ENCODE measurements at places on chromosomes 11 and 22.

GRCh38 chr22:20523086-20523983 is 15.9 kb downstream of the MED15 start:
- DNase-seq = no peak

- no peak for DNase-seq
These were observed 6.7 kb downstream of the IL18 start for GRCh38 chr11:112156956-112157766.

- DNase-seq = no peak
These were observed 7.3 kb downstream of the PAX6 start for GRCh38 chr11:31803813-31804311.

DNA sequence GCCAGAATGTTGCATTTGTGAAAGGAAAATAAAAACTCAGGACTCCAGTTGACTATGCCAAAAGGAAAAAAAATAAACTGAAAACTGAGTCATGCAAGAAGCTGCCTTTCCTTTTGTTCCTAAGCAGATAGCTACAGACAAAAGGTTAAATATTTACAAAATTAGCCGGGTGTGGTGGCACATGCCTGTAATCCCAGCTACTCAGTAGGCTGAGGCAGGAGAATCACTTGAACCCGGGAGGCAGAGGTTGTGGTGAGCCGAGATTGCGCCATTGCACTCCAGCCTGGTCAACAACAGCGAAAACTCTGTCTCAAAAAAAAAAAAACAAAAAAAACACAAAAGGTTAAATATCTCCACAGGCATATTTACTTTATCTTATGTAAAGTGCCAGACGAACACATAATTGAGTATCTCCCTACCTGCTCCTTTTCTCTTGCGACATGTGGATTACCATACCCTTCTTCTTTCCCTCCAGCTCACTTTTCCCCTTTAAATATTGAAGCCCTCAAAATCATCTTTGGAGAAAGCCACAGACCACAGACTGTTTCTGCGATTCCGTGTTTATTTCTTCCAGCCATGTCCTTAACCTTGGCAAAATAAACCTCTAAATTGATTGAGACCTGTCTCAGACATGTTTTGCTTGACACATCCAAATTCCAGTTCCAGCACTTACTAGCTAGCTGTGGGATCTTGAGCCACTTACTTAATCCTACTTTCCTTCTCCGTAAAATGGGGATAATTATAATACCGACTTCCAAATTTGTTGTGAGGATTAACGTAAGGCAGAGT is 2.3 kb upstream of the SMPD1 start:
- no peak for DNase-seq

DNA sequence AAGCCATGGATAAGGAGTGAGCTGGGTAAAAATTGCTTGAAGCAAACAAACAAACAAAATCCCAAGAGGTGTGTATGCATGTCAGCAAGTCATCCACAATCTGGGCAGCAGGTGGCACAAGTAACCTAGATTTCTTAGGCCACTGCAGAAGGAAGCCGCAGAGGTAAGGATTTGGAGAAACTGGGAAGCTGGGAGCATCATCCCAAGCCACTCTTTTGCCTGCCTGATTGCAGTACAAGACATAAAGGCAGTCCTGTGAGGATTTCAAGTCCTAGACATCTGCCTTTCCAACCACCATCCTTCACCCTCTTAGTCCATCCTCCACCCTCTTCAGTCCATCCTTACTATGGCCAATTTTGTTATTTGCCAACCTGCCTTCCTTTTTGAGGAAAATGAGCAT is 67.2 kb upstream of the BMAL1 start:
- DNase-seq = peak; percentile 18

- DNase-seq = no peak
These were observed 14.3 kb downstream of the PDGFB start for GRCh38 chr22:39230261-39231196.

GRCh38 chr22:23037429-23038333 is 32.6 kb upstream of the GNAZ start:
- DNase-seq = no peak

GRCh38 chr11:14308114-14308896 is 50.7 kb downstream of the RRAS2 start:
- DNase-seq = no peak

DNA sequence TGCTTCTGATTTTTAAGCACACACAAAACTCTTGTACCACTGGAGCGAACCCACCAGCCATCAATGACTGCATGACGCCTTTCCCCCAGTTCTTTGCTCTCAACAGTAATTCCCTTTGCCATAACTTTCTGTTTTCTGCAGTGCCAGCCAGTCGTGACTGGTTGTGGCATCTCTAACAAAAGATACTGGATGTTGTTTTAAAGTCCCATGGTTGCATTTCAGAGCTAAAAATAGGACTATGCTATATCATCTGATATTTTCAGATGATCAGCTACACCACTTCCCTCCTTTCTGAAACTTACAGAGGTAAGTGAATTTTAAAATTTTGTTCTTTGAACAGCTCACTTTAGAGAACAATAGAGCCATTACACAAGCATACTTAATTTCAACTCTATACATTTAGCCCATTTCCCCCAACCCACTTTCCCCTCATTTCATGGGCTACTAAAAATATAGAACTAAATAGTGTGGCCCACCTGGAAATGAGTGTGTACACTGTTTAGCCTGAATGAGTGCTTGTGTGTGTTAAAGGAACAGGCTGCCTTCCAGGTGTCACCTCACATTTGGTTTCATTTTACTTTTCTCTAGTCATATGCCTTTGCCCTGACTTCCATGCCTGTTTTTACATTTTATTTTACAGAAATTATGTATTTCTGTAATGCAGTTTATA is 136.9 kb upstream of the ZC3H12C start:
- DNase-seq = no peak

- DNase-seq = no peak
These were observed 168.9 kb upstream of the TBCEL start for GRCh38 chr11:120854988-120855387.

GRCh38 chr11:27191639-27192038 is 151.0 kb downstream of the BBOX1 start:
- no peak for DNase-seq

DNA sequence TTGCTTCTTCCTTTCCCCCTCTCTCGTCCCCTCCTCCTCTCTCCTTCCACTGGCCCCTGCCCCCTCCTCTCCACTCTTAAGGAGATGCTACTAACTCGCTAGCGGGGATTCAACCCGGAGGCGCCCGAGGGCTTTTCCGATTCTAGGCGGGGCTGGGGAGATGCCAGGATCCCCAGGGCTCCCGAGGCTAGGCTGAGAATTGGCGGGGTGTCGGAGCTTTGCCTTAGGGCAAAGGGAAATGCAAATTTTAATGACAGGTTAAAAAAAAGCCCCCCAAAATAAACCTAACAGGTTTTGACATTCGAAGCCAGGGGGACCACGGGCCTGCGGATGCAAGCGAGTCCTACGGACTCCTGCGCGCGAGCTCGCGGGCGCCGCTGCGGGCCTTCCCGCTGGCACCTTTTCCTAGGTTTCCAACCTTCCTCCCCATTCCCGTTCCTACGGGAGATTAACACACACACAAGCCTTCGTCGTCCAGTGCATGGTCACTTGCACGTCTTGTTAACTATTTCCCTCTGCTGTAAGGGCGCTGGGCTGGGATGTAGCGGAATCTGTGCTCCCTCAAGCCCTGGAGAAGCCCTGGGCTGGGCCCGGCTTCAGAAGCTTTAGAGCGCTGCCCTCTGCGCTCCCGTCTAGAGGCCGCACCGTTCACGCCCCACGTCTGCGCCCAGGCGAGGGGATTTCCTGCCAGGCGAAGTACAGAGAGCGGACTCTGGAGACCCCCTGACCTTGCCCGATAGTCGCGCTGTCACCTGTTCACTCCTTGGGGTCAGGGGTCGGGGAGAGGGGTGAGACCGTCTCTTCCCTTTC is 729 bp upstream of the ALX4 start:
- DNase-seq = no peak

GRCh38 chr22:37407856-37408255 is 19.4 kb downstream of the ELFN2 start:
- DNase-seq = no peak

- no peak for DNase-seq
These were observed 31.3 kb upstream of the LRRC55 start for GRCh38 chr11:57150454-57150917.

GRCh38 chr11:119699227-119699626 is 29.8 kb downstream of the NECTIN1 start:
- DNase-seq = no peak

DNA sequence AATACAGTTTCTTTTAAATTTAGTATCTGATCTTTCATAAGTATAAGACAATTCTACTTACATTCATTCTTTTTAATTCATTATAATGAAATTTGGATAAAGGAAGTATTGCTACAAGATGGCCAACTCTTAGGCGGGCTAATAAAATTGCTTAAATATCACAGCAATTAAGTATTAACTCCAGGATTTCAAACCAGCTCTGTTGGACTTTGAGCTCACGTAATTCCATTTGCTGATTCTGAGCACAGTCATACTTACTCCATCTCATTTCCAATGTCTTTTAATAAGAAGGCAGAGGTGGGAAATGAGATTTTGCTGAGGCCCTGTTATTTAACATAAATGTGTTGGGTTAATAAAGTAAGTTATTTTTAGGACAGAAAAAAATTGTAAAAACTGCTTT is 748.1 kb downstream of the KCNA4 start:
- DNase-seq = no peak

DNA sequence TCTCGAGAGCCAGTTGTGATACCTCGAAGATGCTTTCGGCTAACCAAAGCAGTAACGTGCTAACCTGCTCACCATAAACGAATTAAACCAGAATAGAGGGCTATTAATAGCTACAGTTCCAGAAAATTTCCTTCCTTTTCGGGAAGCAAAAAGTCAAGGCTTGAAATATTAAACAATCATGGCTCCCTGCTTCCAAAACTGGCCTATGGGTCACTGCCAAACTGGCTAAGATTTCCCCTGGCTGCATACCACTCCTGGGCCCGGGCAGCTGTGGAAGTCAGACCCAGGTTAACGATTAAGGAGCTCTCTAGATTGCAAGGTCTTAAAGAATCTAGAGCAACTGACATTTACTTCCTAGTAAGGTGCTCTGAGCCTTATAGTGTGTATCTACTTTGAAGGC is 1.7 kb downstream of the AMOTL1 start:
- DNase-seq = no peak

GRCh38 chr11:132712466-132712865 is 819.8 kb downstream of the OPCML start:
- no peak for DNase-seq

DNA sequence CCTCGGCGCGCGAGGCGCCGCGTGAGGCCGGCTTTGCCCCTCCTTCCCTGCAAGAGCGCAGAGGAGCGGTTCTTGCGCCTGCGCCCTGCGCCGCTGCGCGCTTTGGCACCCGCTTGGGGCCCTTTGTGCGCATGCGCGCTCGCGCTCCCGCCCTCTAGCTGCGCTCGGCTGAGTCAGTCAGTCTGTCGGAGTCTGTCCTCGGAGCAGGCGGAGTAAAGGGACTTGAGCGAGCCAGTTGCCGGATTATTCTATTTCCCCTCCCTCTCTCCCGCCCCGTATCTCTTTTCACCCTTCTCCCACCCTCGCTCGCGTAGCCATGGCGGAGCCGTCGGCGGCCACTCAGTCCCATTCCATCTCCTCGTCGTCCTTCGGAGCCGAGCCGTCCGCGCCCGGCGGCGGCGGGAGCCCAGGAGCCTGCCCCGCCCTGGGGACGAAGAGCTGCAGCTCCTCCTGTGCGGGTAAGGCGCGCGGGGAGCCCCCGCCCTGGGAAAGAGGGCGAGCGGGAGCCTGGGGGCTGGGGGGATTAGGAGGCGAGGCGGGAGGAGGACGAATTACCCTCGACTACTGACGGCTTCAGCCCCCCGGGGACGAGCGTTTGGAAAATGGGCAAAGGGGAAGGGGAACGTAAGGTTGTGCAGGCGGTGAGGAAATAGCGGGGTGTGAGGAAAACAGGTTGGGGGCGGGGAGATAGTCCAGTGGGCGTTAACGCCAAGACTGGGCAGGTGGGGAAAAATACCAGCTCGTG is at the start of gene RTN3:
RTN3 (plus strand) TSS at position 180 of the 745 bp plus-strand sequence; CDS start at position 317, 137 bp downstream.
- peak; percentile 99 for DNase-seq

DNA sequence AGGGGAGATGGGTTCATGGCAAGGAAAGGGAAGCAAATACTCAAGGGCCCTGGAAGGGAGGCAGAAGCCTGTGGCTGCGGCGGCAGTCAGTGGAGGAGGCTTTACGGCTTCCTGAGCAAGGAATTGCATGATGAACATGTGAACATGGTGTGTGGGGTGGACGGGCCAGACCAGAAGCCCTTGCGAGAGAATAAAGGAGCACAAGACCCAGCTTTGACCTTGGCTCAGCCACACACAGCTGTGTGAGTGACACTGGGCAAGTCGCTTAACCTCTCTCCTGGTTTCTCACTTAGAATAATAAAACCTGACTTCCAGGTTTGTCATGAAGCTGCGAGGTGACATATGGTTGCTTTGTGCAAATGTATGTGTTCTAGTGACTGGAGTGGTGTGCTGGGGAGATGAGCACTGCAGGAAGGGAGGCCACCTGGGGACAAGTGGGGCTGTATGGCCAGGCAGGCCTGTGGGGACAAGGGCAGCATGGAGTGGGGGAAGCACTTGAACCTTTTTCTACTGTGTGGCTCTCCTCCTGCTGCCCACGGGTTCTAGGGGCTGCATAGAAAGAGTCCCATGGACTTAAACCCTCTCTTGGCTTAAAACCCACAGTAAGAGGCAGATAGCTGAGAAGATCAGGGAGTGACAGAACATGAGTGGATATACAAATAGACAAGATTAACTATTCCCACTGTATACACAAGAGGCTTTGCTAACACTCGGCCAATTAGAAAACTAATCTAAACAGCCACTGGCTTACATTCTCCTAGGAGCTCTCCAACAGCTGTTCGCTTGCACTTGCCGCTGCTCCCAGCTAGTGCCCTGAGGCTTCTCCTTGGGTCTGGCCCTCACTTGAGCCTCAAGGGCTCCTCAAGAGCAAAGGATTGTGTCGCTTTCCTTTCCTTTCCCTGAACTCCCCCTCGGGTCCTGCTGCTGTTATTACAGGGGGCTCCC is 67.3 kb upstream of the CDON start:
- no peak for DNase-seq

GRCh38 chr22:37197451-37198257 is 9.6 kb upstream of the C1QTNF6 start:
- DNase-seq = no peak

GRCh38 chr22:35070451-35071093 is 4.6 kb downstream of the ISX start:
- no peak for DNase-seq
